Astrocyte (in vitro differentiated cells and primary cell): ENCODE measurements at places on chromosomes 12 and 14. TPM values are rescaled to one million over a fixed set of nuclear protein-coding genes. Genes with fewer than 3 reads are reported as not detected.

DNA sequence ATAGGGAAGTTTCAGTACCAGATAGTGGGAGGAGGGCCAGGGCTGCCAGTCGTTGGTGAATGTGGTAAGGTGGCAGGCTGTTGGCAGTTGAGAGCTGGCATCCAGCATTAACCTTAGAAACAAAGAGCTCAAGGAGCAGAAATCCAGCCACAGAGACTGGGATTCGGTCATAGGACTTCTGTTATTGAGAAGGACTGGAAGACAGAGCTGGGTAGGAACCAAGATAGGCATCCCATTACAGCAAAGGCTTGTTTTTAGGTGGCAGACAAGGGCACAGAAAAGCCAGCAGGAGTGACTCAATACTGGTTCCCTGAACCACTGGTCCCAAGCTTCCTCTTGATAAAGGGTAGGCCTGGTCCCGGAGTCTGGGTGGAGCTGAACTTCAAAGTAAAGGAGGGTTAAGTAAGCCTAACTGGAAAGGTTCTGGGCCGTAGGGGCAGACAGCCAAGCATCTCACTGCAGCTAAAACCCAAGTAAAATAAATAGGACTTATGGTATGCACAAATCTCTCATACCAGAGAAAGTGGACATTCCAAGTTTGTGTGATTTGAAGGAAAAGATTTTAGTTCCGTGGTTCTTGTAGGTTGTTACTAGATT lies 147.9 kb downstream of the ETV6 start:
- peak; percentile 99 for DNase-seq

GRCh38 chr12:93106910-93107309 lies 177.8 kb upstream of the EEA1 start:
- DNase-seq, result no peak

DNA sequence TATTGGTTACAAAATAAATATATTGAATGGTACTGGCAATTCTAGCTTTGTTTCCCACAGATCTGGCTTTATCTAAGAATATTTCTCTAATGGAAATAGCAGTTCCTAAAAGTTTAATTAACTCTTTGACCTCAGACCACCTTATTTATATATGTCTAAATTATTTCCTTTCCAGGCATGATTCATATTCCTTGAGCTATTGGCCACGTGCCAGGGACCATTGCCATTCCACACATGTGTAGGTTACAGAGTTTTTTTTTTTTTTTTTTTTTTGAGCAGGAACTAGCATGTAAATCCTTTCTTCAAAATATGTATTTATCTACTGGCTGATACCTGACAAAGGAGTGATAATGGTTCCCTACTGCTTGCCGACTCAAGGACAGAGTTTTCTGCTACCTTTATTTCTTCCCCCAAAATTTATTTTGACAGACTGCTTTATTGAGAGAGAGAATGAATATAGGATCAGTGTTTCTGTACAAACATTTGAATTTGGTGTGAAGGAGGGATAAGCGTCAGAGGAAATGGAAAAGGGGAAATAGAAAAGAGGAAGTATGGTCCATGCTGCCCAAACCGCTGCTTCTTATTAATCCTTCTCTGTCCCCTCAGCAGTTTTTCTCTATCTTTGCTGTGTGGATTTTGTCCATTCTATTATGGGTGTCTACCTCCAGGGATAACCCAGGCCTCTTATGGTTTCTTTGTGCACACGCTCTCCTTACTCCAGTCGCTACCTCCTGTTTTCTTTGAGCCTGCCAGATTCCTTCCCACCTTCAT lies 36.4 kb downstream of the PDE3A start:
- DNase-seq, result no peak

DNA sequence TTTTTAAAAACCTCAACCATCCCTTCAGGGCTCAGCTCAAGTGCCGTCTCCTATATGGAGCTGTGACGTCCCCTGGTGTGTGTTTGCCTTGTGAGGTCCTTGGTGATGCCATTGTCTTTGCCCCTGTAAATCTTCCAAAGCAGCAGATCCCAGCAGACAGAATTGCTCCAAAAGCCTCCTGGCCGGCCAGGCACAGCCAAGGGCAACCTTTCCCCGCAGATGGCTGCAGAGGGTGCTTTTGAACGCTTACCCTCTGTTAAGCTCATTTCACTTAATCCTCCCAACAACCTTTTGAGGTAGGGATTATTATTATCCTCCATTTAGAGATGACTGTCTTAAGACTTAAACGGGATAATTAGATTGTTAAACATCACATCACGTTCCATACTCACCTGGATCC lies 51.4 kb downstream of the RFX4 start:
- DNase-seq, result no peak

DNA sequence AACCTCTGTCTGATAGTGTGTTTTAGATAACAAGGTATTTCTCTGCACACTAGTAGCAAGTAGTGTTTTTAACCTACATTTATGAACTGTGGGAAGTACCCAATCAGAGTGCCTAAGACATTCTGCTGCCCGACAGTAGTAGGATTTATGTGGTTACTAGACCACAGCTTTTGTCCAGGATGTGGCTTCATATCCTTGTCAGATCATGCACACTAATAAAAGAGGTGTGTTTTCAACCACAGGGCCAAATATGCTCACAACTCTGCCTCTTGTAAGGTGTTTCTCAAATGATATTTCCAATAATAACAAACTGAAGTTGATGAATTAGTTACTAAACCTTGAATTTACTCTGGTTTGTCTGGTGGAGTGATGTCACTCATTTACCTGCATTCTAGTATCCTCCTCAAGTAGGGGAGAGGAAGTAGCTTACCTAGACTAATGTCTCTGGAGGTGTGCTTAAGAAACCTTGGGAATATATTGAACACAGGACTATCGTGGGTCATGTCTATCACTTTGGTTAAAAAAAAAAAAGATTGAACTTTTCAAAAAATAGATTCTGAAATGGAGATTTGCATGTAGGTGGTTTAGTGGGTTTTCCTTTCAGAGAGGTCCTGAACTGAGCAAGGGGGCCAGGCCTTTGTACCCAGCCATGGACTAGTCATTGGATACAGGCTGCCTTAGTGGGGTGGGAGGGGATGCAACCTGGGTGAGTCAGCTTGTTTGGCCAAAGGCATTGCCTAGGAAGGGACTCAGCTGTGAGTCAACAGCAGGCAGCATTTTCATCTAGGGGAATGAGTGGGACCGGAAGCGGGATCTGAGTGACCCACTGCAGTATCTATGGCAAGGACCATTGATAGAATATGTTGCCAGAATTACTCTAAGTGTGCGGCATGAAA lies 14.1 kb downstream of the FBXW8 start:
- peak; percentile 88 for DNase-seq

Gene FAM90A1
- not detected in 2 replicates for total RNA-seq
